SJSA1 (cell line): ENCODE measurements at places on chromosomes 3 and 15. TPM values are rescaled to one million over a fixed set of nuclear protein-coding genes. Genes with fewer than 3 reads are reported as not detected.

DNA sequence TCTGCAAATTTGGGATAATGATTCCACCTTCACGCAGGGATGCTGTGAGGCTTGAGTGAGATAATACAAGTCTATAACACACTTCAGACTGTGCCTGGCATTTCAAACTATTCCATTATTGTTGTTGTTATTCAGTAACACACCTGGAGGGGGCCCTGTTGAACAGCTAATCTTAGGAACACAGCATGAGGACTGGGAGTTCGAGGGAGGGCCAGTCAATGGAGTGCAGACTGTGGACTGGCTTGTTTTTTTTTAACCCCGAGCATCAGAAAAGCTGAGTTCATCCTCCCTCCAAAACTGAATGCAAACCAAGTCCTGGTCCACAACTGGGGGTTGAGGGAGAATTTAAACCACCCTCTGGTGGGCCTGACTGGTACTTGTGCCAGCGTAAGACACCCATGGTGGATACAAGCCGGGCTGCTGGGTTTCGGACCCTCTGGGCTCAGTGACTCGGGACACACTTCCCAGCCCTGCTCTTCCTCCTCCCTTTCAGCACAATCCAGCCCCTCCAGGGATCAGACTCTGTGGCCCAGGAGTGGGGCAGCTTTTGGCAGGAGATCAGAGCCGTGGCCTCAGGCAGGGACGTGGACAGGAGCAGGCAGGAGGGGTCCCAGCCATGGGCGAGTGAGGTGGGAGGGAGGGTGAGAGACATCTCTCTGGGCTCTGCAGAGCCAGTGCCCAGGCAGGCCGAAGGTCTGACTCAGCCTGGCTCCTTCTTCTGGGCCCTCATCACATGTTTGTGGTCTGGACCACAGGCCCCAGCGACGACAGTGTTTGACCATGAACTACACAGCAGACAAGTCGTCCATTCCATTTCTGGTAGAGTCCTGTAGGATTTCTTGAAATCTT is 36.3 kb upstream of the MEX3B start:
- DNase-seq: peak; percentile 88

SLCO2A1 gene
- 0.16 TPM in 1 of 2 replicates, not detected in the other for total RNA-seq

GRCh38 chr3:53844262-53845102 is 1.7 kb downstream of the CHDH start:
- DNase-seq: no peak

TMC3 gene
- 0.03 TPM in 1 of 2 replicates, not detected in the other for total RNA-seq

ZNF80 gene
- not detected in 2 replicates for total RNA-seq

- DNase-seq: peak; percentile 69
Observed at GRCh38 chr15:62886431-62887071, 156.0 kb upstream of the TPM1 start.

DNA sequence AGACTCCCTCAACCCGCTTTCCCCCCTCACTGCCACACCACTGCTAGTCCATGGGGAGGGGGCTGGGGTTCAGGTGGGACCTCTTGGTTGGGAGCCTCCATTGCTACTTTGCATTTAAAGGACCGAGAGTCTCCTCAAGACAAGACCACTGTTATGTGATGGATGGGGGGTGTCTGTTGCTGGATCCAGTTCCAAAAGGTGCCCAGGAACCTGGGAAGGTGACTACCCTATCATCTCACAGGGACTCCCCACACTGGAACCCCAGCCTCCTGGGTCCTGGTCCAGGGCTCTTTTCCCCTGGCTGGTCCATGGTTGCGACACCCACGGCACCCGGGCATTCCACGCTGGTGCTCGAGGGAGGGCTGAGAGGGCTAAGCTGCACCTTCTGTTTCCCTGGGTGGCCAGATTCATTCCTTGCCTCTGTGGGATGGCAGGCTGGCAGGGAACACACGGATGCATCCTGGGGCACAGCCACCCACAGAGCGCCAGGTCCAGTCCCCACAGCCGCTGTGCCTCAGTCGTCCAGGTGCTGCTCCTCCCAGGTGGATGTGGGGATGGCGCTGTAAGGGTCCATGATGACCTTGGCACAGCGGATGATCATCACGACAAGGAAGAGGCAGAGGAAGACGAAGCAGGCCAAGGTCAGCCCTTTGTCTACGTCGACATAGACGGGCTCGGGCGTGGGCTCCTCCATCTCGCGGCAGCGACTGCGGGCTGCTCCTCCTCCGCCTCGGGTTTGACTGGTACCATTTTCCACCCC is 48.6 kb downstream of the FAH start:
- peak; percentile 34 for DNase-seq

DNA sequence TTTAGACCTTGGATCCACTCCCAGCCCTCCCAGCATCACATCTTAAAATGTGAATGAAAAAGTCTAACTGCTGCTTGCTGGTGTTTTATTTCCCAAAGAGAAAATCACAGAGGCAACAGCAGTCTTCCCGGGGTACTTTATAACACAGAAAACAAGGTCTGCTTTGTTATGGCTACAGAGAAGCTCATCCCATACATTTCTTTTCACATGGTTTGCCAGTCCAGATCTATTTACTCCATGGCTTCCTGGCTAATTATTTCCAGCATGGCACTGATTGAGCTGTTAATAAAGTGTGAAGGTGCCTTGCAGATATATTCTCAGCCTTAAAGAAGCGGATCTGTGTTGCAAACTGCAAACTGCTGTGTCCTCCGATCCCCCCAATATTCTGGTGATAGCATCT is 466.1 kb upstream of the CFAP20DC start:
- DNase-seq: no peak

DNA sequence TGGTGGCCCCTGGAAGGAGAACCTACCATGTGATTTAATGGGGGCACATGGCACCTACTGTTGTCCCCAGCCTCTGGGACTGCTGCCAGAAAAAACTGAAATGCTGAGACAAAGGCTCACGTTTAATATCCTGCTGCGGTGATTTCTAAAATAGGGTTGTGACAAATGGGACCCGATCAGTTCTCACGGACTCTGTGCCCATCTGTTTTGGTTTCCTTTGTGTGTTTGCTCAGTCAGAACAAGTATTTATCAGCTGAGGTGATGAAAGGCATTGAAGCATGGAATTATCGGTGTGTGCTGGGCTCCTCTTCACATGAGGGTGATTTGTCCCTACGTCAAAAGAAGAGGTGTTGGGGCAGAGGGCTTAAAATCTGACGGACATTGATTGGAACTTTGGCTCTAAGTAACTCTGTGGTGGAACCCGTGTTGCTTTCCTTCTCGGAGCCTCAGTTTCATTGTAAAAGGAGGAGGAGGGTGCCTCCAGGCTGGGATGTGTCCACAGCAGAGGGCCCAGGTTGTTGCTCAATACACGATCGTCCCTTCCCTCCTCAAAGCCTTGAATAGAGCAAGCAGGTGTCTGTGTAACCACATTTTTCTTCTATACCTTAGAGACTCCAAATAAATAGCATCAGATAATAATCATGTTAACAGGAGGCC is 283.3 kb upstream of the RGMA start:
- no peak for DNase-seq

DNA sequence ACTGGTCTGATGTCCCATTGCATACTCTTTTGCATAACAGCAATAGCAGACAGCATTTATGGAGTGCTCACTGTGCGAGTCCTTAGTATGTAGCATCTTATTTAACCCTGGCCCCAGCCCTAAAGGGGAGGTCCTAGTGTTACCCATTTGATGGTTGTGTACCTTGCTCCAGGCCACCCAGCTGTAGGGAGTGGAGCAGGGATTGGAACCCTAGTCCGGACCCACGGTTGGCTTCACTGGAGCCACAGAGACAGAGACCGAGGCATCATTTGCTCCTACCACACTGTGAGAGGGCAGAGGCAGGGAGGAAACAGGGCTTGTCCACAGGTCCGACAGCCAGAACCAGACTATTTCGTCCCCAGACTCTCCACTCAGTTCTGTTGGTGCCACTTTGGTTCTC is 16.0 kb upstream of the TSEN2 start:
- DNase-seq: no peak

CCPG1 gene
- total RNA-seq: 21.4 and 28.2 TPM in 2 replicates

GRCh38 chr15:42085236-42085605 is 9.1 kb downstream of the PLA2G4D start:
- DNase-seq: no peak

GRCh38 chr15:73873889-73874511 is 636 bp downstream of the TBC1D21 start:
- peak; percentile 31 for DNase-seq

DNA sequence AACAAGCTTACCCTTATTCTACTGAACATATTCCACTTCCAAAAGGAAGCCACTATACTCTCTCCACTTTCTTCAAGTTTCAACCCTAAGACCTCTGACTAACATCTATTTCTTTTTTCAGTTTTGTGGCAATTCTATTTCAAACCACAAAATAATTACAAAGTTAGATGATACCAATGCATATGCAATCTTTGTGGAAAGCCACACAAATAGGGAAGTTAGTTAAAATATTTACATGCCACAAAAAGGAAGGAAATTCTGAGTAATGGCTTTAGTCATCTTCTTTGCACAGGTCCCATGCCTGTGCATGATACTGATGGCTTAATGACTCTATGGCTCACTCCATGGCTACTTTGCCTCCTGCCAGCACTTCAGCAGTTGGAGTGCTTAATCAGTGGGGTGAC is 57.0 kb upstream of the MCTP2 start:
- DNase-seq: peak; percentile 72

DNA sequence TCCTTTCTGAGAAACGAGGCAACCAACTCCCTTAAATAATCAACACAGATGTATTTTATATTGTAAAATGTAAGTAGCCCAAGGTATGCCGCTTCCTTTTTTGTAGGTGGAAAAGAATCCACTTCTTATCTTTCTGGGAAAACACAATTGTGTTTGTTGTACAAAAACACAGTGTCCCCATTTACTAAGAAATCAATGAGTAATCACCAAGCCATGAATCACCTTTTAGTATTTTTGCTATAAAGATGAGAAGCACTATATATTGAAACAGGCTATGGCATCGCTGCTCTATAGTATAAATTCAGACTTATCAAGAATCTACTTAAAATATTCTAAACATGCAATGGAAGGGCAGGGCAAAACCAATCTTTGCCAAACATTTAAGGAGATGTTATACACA is 104.0 kb downstream of the TNIK start:
- no peak for DNase-seq

- DNase-seq: no peak
Observed at GRCh38 chr3:146396792-146397191, 72.6 kb downstream of the PLSCR2 start.

DNA sequence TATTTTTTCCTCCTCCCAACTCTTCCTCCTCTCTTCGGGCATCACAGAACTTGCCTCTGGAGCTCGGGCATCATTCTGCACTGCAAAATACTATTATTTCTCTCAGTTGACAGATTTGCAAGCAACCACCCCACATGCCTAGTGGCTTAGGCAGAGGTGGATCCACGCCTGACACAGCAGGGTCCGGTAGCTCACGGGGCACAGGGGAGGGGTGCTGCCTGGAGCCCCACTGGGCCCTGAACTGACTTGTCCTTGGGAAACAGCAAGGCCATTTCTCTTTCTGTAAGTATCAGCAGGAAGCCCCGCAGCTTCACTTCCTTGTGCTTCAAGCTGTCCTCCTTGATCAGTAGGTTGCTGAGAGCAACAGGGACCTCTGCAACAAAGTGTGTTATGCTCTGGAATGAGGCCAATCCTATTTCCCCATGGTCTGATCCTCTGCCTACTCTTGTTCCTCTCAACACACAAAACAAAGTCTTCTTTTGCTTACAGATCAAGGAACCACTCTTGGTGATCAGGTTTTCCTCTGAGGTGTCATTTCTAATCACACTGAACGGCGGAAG is 69.1 kb downstream of the FAM174B start:
- no peak for DNase-seq

GRCh38 chr3:66104535-66104934 is 65.8 kb upstream of the MAGI1 start:
- no peak for DNase-seq

GRCh38 chr3:194707147-194707540 is 21.5 kb downstream of the FAM43A start:
- DNase-seq: no peak

GRCh38 chr3:120775411-120775810 is 32.9 kb downstream of the GTF2E1 start:
- DNase-seq: no peak

- no peak for DNase-seq
Observed at GRCh38 chr3:134485075-134485717, 589 bp downstream of the ANAPC13 start.

- peak; percentile 44 for DNase-seq
Observed at GRCh38 chr3:152350139-152350538, 81.4 kb downstream of the MBNL1 start.

GRCh38 chr3:64188810-64189560 is 36.3 kb downstream of the PRICKLE2 start:
- DNase-seq: peak; percentile 95

DNA sequence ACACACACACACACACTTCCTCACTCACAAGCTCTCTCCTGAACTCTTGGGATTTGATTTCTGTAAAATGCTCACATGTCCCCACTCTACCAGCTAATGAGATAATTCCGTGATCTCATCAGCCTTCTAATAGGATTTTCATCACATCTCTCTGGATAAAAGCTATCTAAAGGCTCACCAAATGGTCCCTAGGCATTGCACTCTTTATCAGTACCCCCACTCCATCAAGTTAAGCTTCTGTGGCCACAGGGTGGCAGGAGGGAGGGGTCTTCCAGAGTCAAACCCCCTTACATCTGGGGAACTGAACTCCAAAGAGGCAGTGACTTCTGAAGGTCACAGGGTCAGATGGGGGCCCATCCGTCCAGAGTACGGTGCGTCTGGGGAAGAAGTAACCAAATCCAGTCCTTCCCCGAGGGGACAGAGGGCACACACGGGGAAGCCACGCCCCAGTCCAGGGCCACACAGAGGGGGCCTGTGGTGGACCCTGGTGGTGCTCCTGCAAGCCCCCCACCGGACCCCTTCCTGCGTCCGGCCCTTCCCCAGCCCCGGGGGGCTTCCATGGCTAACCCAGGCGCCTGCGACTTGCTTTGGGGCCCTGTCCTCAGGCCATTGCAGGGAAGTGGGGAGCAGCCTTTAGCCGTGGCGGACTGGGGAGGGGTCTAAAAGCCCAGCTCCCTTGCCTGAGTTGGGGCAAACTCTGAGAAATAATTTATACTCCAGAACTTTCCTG is 25.5 kb downstream of the CPN2 start:
- no peak for DNase-seq

- no peak for DNase-seq
Observed at GRCh38 chr3:178960918-178961317, 110.7 kb downstream of the ZMAT3 start.

- DNase-seq: no peak
Observed at GRCh38 chr15:27865323-27865922, 233.7 kb downstream of the OCA2 start.

DUOX1 gene
- total RNA-seq: not detected in 2 replicates

GRCh38 chr15:77224352-77224751 is 153.4 kb upstream of the TSPAN3 start:
- DNase-seq: peak; percentile 16

GRCh38 chr3:129312671-129313414 is 34.2 kb downstream of the HMCES start:
- DNase-seq: no peak
